Astrocyte (in vitro differentiated cells and primary cell): ENCODE measurements at places on chromosomes 1 and 21. TPM values are rescaled to one million over a fixed set of nuclear protein-coding genes. Genes with fewer than 3 reads are reported as not detected.

C1orf116 gene
- total RNA-seq, result 0.14 and 0.86 TPM in 2 replicates

OR2L2 gene
- not detected in 2 replicates for total RNA-seq

CLCA1 gene
- total RNA-seq, result not detected in 2 replicates

TMCC2 gene
- total RNA-seq, result 10.6 and 10.8 TPM in 2 replicates

LCE2B gene
- total RNA-seq, result not detected in 2 replicates

LDLRAD1 gene
- total RNA-seq, result not detected in 2 replicates

UBL4B gene
- total RNA-seq, result not detected in 2 replicates

HSD3B2 gene
- not detected in 2 replicates for total RNA-seq

PTGFRN gene
- 157 and 213 TPM in 2 replicates for total RNA-seq

GPN2 gene
- 24.5 and 25.5 TPM in 2 replicates for total RNA-seq

DNA sequence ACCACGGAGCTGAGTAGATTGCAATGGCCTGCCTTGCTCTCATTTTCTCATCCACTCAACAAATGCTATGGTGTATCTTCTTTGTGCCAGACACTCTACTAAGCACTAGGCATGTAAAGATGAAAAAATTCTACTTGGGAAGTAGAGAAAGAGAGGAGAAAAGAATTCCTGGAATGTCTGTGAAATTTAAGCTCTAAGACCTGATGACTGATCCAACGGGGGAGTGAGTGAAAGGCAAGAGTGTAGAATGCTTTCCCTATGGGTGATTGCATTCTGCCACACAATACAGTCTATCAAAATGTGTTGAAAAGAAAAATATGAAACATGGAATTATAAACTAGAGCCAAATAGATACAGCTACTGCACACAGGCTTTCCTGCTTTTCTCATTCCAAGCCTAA is 82.3 kb downstream of the CYYR1 start:
- H3K36me3 ChIP-seq, result no peaks in the 10 kb centered on the region
- no peaks in the 10 kb centered on the region for H3K4me1 ChIP-seq
- no peak overlapping the region for H3K4me3 ChIP-seq
- DNase-seq, result peak; percentile 36
- no peaks in the 10 kb centered on the region for H3K27me3 ChIP-seq

- DNase-seq, result peak; percentile 75
- H3K4me3 ChIP-seq, result no peak overlapping the region
- no peaks in the 10 kb centered on the region for H3K36me3 ChIP-seq
- H3K4me1 ChIP-seq, result no peaks in the 10 kb centered on the region
Measured at GRCh38 chr1:59645893-59646292, 168.9 kb upstream of the HOOK1 start.

DNA sequence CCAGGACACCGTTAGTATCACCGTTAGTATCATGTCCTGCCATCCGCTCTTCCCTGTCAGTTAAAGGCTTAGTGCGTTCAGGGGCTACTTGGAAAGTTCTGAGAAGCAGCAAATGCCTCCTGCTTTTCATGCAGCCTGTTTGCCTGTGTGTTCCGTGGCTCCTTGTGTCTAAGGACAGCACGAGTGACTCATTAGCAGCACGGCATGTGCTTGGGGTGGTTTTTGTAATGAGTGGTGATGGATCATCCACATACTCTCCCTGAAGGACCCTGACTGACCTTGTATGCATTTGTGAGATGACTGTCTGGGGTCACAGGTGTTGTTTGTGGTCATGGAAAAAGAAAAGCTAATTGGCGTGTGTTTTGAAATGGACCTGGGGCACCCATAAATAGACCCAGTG is 221.9 kb downstream of the PBX1 start:
- peaks cover 12% of the 10 kb centered on the region for H3K4me1 ChIP-seq
- no peaks in the 10 kb centered on the region for H3K36me3 ChIP-seq
- no peak overlapping the region for H3K4me3 ChIP-seq
- H3K27me3 ChIP-seq, result no peaks in the 10 kb centered on the region

DNA sequence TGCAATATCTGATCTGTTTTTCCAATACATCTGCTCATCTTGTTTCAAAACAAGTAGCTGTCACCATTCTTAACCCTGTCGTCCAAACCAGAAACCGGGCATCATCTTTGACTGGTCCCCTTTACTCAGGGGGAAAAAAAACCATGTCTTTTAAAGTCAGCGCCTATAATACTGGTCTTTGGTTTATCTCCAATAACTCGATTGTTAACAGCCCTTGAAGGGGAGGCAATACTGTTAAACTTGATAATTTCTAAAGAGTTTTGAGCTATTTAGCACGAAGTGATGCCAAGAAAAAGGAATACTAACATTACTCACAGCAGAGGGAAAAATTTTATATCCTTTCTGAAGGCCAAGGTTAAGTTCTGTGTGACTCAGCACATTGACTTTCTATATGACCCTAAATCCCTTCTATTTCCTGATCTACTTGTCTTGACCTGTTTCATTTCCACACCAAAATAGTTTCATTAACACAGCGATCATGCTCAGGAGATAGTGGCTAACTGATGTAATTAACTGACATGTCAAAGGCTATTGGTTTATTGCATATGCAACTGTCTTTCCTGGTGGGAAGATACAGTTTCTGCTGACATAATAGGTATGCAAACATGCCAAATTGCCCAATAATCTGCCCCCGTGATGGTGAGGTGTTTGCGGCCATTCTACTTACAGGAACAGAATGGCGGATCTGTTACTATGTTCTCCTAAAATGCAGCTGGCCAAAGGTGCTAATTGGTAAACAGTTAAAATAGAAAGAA is 59.1 kb downstream of the NFIA start:
- H3K27ac ChIP-seq, result no peak overlapping the region
- H3K36me3 ChIP-seq, result no peaks in the 10 kb centered on the region
- DNase-seq, result peak; percentile 22
- H3K27me3 ChIP-seq, result no peaks in the 10 kb centered on the region
- no peak overlapping the region for H3K4me3 ChIP-seq

DNA sequence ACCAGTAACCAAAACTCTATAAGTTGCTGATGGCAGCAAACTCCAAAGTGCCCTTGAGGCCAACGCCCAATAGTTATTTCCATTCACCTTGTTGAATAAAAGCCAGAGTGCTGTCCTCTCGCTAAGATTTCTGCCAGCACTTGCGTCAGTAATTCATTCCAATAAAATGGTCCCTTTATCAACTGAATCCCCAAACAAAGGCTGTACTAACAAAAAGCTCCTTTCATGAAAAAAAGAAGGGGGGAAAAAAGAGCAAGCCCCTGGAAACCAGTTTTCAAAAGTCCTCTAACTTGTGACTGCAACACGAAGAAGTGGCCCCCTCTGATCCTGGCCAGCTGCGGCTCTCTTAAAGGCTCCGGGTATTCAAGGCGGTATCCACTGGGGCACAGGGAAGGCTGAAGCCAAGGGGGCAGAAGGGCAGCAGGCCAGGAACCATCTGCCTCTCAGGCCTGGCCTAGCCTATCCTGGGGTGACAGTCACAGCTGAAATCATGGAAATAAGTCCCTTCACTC is 55.8 kb upstream of the ZNF326 start:
- DNase-seq, result no peak
- no peak overlapping the region for H3K27ac ChIP-seq
- H3K36me3 ChIP-seq, result no peaks in the 10 kb centered on the region

GRCh38 chr1:154427173-154428139 is 22.3 kb downstream of the IL6R start:
- H3K36me3 ChIP-seq, result no peaks in the 10 kb centered on the region
- H3K4me3 ChIP-seq, result no peak overlapping the region
- H3K27me3 ChIP-seq, result peaks cover 5% of the 10 kb centered on the region
- peak; percentile 32 for DNase-seq
- peaks cover 37% of the 10 kb centered on the region for H3K4me1 ChIP-seq

DNA sequence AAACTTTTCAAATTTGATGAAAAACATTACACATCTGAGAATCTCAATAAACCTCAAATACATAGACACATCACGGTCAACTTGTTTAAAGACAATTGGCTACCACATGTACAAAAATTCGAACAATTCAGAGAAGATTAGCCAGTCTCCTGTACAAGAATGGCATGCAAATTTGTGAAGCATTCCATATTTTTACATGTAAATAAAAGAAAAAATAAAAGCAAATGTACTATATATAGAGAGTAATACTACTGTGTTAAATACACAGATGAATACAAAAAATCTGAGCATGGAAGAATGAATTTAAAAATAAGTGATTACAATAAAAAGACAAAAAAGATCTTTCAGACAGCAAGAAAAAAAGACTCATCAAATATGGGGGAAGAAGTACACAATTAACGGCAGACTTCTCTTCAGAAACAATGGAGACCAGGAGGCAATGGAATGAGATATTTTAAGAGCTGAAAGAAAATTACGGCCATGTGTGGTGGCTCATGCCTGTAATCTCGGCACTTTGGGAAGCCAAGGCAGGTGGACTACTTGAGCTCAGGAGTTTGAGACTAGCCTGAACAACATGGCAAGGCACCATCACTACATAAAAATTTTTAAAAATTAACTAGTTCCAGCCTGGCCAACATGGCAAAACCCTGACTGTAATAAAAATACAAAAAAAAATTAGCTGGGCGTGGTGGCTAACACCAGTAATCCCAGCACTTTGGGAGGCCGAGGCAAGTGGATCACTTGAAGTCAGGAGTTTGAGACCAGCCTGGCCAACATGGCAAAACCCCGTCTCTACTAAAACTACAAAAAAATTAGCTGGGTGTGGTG is 23.2 kb downstream of the HAX1 start:
- no peak overlapping the region for H3K27ac ChIP-seq
- no peak overlapping the region for H3K4me3 ChIP-seq
- no peak for DNase-seq

DNA sequence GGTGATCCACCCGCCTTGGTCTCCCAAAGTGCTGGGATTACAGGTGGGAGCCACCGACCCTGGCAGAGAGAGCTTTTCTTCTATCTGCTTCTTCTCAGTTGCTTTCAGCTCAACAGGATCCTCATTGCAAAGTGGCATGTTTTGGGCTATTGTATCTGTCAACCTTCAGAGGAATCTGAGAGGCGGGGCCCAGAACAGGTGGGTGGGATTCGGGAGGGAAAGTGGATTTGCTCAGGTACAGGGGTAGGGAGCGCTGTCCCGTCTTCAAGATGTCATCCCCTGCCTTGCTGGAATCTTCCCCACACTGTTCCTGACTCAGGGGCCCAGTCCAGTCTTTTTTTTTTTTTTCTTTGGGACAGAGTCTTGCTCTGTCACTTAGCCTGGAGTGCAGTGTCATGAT is 26.9 kb upstream of the RCC2 start:
- H3K27ac ChIP-seq, result no peak overlapping the region
- no peaks in the 10 kb centered on the region for H3K4me1 ChIP-seq
- H3K36me3 ChIP-seq, result no peaks in the 10 kb centered on the region
- H3K4me3 ChIP-seq, result no peak overlapping the region
- no peaks in the 10 kb centered on the region for H3K27me3 ChIP-seq

DNA sequence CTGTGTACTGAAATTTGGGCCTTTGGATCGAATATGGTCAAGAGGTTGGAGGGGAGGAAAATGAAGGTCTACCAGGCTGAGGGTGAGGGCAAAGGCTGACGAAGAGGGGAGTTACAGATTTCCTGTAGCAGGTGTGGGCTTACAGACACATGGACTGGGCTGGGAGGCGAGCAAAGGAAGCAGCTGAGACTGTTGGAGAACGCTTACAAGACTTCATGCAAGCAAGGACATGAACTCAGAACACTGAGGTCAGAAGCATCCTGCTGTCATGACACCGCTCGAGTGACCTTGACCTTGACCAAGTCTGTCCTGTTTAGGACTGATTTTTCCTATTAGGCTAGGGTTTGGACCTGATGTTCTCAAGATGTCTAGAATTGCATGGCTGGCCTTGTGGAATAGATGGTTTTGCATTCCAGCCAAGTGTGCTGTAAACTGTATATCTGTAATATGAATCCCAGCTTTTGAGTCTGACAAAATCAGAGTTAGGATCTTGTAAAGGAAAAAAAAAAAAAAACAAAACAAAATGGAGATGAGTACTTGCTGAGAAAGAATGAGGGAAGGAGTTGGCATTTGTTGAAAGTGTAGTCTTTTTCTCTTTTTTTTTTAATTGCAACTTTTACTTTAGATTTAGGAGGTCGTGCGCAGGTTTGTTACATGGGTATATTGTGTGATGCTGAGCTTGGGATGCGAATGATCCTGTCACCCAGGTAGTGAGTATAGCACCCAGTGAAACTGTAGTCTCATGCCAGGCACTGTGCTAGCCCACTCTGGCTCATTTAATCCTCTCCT is 5.8 kb downstream of the ELF3 start:
- no peaks in the 10 kb centered on the region for H3K36me3 ChIP-seq
- H3K27me3 ChIP-seq, result peaks cover 2% of the 10 kb centered on the region
- H3K27ac ChIP-seq, result no peak overlapping the region
- DNase-seq, result peak; percentile 23
- H3K4me1 ChIP-seq, result peaks cover 7% of the 10 kb centered on the region

- H3K27ac ChIP-seq, result peak overlapping the region; percentile 47
- H3K27me3 ChIP-seq, result no peaks in the 10 kb centered on the region
- DNase-seq, result peak; percentile 84
- H3K4me1 ChIP-seq, result peaks cover 18% of the 10 kb centered on the region
Measured at GRCh38 chr1:184061396-184062003, 10.0 kb downstream of the TSEN15 start.

GRCh38 chr1:47918257-47918867 is 78.8 kb downstream of the TRABD2B start:
- no peaks in the 10 kb centered on the region for H3K27me3 ChIP-seq
- no peaks in the 10 kb centered on the region for H3K4me1 ChIP-seq
- no peak for DNase-seq
- no peak overlapping the region for H3K27ac ChIP-seq
- no peak overlapping the region for H3K4me3 ChIP-seq

DNA sequence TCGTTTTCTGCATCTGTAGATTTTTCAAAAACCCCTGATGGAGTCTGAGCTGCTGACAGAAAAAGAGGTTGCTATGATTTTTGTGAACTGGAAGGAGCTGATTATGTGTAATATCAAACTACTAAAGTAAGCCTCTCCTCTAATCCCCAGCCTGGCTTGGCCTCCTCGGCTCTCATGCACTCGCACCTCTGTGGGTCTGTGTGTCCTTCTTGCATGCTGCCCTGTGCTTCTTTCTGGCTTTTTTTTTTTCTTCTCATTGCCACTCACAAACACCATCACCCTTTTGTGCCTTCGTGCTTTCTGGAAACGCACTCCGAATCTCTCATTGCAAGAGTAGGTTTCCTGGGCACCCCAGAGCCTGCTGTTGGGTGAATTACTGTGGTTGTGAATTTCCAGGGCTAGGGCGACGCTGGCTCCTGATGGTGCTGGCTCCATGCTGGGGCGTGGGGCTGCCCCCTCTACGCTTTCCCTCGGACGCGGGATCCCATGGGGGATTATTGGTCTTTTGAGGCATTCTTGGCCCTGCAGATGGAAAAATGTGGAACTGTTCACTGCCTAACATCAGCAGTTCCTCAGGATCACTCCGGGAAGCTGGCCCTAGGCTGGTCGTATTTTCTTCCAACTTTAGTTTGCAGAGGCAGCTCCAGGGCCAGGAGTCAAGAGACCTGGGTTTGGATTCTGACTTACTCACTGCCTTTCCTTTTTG is 56.8 kb downstream of the ATP5PO start:
- no peak overlapping the region for H3K27ac ChIP-seq
- H3K4me1 ChIP-seq, result no peaks in the 10 kb centered on the region
- DNase-seq, result no peak
- H3K27me3 ChIP-seq, result peaks cover 3% of the 10 kb centered on the region
- H3K36me3 ChIP-seq, result no peaks in the 10 kb centered on the region

- H3K36me3 ChIP-seq, result no peaks in the 10 kb centered on the region
- H3K4me1 ChIP-seq, result peaks cover 11% of the 10 kb centered on the region
- H3K4me3 ChIP-seq, result peak overlapping the region; percentile 97
- no peaks in the 10 kb centered on the region for H3K27me3 ChIP-seq
- peak overlapping the region; percentile 94 for H3K27ac ChIP-seq
- no peak for DNase-seq
Measured at GRCh38 chr1:66925944-66926343, 1.2 kb downstream of the MIER1 start.
